Activated CD4-positive, alpha-beta T cell treated with anti-CD3 and anti-CD28 coated beads for 36 hours (primary cell): ENCODE measurements at places on chromosomes 7 and 10.

DNA sequence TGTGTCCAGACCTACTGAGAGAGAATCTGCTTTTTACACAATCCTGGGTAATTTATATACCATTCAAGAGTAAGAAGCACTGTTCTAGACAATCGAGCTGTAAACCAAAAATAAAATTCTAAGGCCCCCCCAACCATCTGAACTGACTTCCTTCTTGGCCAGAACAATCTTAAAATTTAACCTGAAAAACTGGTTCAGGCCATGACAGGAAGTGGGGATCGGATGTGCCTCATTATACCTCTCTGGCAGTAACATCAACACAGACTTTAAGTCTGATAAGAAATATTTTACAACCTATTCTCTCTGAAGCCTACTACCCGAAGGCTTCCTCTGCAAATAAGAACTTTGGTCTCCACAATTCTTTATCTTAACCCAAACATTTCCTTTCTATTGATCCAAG, 75.2 kb upstream of the KIF5B start:
- DNase-seq: no peak

GRCh38 chr7:106767498-106768323, 97.4 kb upstream of the PIK3CG start:
- peak; percentile 25 for DNase-seq

DNA sequence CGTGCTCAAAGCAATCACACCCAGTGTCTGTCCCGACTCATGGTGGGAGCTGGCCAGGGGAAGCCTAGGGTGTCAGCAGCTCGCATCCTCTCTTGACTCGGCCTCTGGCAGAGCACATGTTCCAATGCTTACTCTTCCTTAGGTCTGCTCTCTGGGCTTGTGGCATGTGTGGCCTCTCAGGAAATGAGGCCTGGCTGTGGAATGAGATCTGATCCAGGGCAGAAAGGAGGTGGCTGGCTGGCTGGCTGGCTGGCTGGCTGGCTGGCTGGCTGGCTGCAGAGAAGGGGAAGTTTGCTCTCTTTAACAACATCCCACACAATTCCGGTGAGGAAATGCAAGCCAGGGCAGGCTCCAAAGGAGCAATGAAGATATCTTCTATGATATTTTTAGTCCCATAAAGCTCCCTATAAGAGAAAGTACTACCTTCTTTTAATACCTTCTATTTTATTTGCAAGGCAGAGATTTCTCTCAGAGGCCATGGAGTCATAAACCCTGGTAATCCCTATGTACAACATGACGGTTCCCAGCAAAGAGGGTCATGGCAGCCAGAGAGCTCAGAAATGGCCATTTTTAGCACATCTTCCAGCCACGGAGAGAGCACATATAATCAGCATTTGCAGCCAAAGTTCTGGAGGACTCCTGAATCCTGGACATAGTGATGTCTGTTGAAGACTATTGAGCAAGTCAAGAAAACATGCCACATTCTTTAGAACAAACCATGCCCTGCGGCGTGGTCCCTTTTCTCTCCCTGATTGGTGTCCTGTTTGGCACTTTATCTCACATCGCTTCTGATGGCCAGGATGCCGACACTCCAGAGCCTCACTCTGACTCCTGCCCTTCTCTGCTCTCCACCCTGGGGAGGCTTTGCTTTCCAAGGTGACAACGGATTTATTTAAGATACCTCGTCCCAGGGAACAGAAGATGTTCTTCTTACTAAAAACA, 153.7 kb downstream of the FANK1 start:
- no peak for DNase-seq

DNA sequence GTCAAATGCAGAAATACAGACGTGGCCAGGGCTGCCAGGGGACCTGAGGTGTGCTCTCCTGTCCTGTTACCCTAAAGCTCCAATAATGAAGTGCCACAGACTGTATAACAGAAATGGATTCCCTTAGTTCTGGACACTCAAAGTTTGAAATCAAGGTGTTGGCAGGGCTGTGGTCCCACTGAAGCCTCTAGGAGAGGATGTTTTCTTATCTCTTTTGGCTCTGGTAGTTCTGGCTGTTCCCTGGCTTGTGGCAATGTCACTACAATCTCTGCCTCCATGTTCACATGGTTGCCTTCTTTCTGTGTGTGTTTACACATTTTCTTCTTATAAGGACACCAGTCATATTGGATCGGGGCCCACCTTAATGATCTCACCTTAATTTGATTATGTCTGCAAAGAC, 15.3 kb upstream of the EEPD1 start:
- DNase-seq: no peak

- DNase-seq: no peak
These were observed 1.3 kb downstream of the GALNT17 start for GRCh38 chr7:71133232-71133622.

GRCh38 chr7:5589819-5590595, 166.4 kb upstream of the TNRC18 start:
- DNase-seq: no peak

DNA sequence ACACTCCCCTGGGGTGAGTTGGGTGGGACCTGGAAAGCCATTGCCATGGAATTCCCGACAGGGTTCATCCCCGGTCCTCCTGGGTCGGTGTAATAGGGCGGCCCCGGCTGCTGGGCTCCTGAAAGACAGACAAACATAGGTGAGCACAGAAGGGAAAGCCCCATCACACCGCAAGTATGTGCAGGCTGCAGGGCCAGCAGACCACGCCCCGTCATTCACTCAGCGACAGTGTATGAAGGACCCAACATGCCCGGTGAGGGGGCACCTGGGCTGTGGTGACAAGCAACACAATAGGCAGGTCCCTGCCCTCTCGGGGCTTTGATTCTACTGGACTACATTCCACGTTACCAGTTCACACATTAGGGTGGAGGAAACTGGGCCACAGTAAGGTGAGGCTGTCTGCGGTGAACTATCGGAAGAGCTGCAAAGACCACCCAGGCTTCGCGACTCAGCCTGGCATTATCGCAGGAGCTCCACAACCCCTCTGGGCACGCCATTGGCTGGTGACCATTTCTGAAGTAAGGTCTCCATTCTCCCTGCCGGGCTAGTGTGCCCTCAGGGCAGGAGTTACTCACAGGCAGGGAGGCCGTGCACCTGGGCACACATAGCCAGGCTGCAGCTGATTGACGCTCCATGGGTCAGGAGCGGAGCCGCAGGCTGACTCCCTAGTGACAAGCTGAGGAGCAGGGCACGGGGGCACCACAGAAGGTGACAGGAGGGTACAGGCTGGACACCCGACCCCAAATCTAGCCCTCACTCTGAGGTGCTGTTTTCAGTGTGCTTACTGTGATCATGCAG, 99.2 kb downstream of the VOPP1 start:
- no peak for DNase-seq

DNA sequence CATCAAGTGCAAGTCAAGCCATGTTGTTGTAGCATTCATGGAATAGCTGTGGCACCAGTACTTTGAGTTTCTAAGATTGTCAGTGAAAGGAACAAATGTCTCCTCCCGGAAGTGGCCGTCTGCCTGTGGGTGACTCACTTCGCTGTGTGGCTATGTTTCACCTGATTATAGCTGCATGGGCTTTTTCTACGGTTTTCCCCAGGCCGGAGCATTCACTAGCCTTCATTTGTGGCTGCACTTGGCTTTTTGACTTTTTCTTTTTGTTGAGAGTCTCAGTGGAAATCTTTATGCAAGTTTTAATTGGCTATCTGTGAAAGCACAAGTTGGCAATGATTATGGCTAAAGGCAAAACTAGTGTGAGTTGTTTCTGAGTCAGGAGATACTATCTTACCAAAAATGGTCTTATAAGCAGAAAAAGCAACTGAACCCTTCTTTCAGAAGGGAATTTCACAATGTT, 35.0 kb downstream of the SRI start:
- peak; percentile 19 for DNase-seq

DNA sequence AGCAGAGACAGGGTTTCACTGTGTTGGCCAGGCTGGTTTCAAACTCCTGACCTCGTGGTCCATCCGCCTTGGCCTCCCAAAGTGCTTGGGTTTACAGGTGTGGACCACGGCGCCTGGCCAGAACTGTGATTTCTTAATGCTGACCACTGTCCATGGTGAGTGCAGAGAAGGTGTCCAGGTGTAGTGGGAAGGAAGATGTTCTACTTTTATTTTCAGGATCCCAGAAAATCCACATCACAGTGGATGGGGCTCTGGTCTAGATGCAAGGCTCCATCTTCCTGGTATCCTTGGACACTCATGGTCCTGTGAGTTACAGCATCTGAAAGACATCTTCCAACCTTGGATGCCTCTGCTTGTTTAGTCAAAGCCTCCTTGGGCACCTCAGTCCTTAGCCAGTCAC, 92.7 kb downstream of the CCDC3 start:
- DNase-seq: no peak

DNA sequence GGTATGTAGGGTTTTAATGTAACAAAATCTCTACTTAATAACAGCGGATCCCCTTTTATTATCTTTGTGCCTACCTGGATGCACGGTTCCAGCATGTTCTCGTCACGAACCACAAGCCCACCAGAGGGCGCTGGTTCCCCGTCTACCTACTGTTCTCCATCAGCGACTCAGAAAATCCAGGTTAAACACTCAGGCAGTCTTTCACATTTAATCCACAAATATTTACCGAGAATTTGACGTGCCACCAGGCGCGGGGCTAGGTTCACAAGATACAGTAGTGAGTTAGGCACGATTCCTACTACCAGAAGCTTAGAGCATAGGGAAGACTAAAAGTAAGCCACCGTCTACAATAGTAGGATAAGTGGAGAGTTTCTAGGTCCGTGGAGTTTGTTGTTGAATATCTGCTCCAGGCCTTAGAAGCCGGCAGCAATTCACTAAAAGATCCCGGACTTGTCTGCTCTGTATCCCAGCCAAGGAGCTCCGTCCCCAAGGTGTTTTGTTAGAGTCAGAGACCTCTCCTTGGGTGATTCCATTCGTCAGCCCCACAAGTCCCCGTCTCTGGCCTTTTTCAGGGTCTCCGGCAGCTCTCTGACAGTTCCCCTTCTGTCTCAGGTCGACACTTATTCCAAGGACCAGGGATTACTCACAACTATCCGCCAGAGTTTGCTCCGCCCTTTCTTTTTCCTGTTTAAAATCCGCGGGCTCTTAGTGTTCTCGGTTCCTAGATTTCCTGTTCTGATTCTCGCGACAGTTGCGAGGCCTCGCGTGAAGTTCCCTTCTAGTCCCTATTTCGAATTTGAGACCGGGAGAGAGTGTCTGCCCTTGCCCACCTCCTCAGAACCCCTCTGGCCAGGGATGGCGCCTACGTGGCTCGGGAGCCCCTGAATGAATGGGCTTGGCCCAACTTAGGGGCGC, 1.5 kb upstream of the KAZALD1 start:
- peak; percentile 95 for DNase-seq

GRCh38 chr7:125255810-125256209, 326.2 kb upstream of the POT1 start:
- no peak for DNase-seq

DNA sequence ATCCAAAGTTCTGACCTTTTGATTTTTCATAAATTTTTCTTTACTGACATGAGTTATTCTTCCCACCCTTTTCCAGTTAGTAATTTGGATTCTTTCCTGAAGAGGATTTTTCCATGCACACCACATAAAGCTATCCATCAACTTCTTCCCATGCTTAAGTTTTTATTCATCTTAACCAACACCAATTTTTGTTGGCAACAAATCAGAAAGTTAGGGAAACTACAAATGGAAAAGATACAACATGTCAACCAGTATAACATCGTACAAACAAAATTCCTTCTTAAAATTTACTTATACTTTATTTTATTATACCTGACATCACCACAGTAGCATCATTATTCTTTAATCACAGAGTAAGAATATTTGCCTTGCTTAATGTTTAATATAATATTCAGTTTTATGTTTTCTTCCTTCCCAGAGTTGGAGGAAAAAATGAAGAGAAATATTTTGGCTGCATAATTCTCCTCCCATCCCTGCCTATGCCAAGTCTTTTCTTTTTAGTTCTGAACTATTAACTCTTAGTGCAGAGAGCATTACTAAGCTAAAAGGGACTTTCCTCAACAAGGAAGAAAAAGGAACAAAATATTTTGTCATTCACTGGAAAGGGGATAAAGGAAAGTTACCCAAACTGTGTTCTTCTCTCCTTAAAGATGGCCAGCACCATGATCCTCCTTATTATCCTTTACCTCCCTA, 67.5 kb upstream of the MEOX2 start:
- DNase-seq: no peak

GRCh38 chr10:130053561-130053960, 57.1 kb downstream of the C10orf143 start:
- no peak for DNase-seq

GRCh38 chr10:126908225-126908624, 3.0 kb downstream of the DOCK1 start:
- no peak for DNase-seq

GRCh38 chr7:108201766-108202165, 71.6 kb upstream of the LAMB4 start:
- DNase-seq: no peak

- no peak for DNase-seq
These were observed 161.9 kb downstream of the GRK5 start for GRCh38 chr10:119368991-119369869.

DNA sequence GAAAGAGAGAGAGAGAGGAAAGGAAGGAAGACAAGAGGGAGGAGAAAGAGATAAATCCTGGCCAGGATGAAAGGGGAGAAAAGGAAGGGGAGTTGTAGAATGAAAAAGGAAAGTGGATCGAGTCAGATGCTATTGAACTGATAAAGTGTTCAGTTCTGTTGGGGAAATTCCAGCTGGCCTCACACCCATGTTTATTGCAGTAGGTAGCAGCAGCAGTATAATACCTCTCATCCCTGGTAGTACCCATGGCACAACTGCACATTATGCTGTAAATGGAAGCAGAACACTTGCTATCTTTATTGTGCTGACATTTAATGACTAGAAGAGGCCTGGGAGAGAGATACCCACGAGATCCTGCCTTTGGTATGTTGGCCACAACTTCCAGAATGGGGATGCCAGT, 178.1 kb downstream of the EVX1 start:
- no peak for DNase-seq

GRCh38 chr7:48660306-48660870, 264.0 kb upstream of the CDC14C start:
- DNase-seq: no peak

DNA sequence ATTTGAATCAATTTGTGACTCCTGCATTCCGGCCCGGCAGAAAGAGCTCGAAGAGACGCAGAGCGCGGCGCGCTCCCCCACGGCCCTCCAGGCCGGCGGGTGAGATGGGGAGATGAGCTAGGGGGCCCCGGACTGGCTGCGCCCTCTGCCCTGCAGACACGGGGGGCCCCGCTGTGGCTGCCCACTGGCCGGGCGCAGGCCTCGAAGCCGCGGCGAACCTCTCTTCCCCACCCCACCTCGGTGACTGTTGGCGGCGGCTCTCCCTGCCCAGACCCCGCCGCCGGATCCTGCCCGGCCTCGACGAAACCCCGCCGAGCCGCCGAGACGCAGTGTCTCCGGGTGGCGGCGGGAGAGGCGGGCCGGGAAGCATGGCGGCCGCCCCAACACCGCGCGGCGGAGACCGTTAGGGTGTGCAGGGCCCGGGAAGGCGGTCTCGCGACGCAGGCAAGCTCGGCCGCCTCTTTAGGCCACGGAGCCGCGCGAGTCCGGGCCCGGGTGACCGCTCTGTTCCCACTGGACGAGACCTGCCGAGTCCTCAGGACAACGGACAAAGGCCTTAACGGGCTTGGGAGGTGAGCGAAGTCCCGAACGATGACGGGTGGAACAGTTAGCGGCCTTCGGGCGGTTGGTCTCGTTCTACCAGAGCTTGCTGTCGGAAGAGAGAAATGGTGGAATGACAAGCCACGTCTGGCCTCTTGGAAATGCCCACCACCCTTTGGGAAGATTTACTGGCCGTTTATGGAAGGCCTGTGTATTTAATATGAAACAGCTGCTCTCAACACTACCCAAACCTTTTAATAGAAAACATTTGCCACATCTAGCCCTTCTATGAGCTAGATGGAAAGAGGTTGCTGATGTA, 24.3 kb downstream of the NUP42 start:
- peak; percentile 48 for DNase-seq
